ENCODE measurements at places on chromosomes 7 and 10. TPM values are rescaled to one million over a fixed set of nuclear protein-coding genes. Genes with fewer than 3 reads are reported as not detected.

Gene ANK3
- 61.5 TPM for total RNA-seq

Gene GDF2
- not detected for total RNA-seq

Gene NPTX2
- total RNA-seq: 10.1 TPM

Gene AS3MT
- total RNA-seq: 13.1 TPM

DNA sequence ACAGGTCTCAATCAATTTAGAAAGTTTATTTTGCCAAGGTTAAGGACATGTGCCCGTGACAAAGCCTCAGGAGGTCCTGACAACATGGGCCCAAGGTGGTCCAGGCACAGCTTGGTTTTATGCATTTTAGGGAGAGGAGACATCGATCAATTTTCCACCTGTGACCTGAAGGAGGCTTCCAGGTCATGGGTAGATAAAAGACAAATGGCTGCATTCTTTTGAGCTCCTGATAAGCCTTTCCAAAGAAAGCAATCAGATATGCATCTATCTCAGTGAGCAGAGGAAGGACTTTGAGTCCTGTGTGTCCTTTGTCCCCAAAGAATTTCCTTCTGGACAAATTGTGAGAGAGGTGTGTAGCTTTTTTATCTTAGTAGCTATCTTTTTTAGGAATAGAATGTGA lies 15.8 kb downstream of the LRRC72 start:
- ATAC-seq: no peak

GRCh38 chr10:125177641-125178640 lies 17.6 kb upstream of the CTBP2 start:
- no peak for ATAC-seq

- peak; percentile 64 for ATAC-seq
Observed at GRCh38 chr7:100632951-100633717, 8.2 kb downstream of the TFR2 start.

DNA sequence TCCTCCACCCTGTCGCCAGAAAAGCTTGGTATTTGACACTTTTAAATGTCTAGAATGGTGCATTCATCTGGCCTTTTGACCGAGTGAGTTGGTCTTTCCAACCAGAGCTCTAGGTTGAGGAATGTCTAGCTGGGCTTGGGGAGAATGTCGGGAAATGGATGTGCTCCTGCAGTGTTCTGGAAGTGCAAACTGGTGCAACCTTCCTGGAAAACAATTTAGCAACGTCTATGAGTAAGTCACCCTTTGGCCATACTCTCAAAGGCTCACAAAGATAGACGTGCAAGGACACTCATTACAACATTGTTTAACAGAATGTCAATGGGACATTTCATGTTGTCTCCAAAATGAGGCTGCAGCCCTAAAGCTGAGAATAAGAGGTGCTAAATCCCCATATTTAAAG lies 12.2 kb upstream of the NMT2 start:
- no peak for ATAC-seq

DNA sequence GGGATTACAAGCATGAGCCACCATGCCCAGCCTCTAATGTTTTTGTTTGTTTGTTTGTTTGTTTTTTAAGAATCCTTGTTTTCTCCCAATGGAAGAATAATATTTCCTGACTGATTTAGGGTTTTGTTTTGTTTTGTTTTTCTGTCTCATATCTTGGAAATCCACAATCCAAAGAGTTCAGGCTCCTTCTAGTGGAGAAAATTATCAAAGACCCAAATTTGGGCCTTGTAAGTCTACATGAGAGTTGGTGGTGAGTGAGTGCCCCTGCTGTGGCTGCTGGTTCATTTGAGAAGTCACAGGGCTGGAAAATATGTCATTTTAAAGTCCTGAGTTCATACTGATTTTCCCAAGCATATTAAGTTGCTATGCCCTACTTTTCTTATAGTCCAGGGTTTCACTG lies 33.5 kb upstream of the KLHL7 start:
- no peak for ATAC-seq

DNA sequence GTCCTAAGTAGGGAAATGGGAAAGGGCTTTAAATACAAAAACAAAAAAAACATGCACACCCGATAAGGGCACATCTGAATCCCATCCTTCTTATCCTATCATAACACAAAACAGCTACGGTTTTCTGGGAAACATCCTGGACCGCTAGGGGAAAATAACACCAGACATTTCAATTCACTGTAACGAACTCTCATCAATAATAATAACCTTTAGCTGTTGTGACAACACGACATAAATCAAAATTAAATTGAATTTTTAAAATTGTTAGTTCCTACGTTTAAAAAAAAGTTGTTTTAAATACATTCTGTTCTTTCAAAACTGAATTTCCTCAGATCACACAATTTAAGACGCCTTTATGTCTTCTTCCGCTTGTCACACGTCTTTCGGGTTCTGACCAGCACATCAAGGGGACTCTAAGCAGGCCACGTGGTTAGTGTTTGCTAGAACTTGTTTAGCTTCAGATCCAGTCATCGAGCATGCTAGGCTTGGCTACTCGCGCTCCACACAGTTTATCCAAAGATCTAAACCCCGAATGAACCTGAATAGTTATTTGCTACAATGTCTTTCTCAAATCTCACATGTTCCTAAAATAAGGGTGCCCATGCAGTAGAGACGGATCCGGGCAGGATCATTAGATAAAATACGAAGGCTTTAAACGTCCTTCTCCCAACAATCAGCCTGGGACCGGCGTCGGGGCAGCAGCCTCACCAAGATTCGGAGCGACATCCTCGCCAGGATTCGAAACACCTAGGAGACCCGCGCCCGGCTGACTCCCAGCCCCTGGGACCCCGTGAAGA lies 839 bp downstream of the IKZF5 start:
- no peak for ATAC-seq

- no peak for ATAC-seq
Observed at GRCh38 chr7:137283153-137283552, 60.4 kb downstream of the PTN start.

- no peak for ATAC-seq
Observed at GRCh38 chr7:117095055-117095454, 141.8 kb downstream of the ST7 start.

DNA sequence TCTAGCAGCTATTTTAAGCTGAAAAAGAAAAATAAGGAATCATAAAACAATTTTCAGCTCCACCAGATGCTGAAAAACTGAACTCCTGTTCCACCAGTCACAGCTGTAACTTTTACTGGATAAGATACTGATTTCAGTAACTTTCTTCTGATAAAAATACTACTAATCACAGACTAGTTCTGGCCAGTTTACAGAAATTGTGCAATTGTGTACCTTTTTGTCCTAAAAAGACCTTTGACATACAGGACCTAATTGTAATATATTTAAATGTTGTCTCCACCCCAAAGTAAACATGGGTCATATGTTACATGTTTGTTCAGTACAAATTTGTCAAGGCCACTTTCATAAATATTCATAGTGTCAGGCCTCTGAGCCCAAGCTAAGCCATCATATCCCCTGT lies 27.1 kb upstream of the PIP start:
- ATAC-seq: no peak

Measured in gastroesophageal sphincter (tissue), 4 donors.